Eye (tissue), 1 donor: ENCODE measurements at places on chromosomes 4 and X.

- DNase-seq = no peak
These were observed 40.1 kb upstream of the SCML1 start for GRCh38 chrX:17697191-17697590.

DNA sequence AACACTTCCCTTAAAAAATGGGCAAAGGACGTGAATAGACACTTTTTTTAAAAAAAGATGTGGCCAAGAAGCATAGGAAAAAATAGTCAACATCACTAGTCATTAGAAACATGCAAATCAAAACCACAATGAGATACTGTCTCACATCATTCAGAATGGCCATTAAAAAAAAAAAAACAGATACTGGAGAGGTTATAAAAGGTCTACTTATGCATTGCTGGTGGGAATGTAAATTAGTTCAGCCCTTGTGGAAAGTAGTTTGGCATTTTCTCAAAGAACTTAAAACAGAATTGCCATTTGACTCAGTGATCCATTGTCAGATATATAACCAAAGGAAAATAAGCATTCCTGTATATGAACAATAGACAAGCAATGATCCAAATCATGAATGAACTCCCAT, 352.8 kb upstream of the EPHA5 start:
- no peak for DNase-seq

DNA sequence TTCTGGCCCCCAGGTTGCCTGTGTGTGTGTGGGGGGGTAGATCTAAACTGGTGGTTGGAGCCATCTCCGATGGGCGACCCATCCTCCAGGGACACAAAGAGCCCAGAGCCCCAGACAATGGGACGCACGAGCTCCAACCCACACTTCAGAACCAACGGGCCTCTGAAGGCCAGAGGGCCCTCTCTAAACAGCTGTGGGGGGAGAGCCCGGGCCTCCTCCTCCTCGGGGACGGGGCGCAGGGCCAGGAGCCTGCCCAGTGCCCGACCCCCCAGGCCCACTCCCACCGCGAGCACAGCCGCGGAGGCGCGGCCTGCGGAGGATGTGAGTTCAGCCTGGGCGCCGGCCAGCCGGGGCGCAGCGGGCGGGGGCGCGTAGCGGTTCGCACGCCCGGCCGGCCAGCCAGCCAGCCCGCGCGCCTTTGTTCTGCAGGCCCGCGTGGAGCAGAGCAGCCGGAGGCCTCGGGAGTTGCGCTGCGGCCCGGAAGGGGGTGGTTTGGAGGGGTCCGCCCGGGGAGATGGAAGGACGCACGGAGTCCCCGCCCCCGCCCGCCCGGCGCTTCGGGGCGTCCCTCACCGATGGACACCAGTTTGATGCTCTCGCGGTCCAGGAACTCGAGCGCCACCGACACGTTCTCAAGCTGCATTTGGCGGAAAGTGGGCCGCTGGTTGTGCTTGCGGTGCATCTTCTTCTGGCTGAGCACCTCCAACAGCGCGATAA, 4.0 kb downstream of the FLNA start:
- DNase-seq = peak; percentile 37

DNA sequence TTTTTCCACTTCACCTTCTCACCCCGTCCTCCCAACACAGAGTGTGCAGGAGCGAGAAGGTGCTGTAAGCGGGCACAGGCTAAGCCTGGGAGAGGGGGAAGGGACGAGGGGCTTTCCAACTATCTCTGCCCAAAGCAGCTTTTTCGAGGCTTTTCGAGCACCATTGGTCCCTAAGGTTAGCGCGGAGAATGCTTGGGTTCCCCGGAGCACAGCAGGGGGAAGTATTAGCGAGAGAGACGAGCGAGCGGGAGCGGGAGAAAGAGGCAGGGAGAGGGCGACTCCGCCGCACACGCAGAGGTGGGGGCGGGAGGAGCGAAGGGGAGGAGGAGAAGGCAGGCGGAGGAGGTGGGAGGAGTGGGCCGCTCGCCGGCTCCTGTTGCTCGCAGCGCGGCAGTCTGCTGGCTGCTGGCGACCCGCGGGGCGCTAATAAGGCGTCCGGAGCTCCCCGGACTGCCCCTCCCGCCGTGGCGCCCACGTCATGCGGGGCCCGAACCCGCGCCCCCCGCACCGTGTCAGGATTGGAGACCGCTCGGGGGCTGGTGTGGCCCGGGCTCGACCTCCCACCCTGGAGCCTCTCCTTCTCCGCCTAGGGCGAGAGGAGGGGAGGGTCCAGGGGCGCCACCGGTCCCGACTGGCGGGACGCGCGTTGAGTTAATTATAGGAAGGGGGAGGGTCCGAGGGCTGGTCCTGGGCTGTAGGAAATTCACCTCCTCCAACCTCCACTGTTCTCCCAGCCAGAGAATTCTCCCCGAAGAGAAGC, at the start of gene ADAMTS3:
ADAMTS3 (minus strand) TSS at position 263 of the 760 bp plus-strand sequence. CDS start 459 bp downstream, outside the sequence.
- DNase-seq = peak; percentile 94

DNA sequence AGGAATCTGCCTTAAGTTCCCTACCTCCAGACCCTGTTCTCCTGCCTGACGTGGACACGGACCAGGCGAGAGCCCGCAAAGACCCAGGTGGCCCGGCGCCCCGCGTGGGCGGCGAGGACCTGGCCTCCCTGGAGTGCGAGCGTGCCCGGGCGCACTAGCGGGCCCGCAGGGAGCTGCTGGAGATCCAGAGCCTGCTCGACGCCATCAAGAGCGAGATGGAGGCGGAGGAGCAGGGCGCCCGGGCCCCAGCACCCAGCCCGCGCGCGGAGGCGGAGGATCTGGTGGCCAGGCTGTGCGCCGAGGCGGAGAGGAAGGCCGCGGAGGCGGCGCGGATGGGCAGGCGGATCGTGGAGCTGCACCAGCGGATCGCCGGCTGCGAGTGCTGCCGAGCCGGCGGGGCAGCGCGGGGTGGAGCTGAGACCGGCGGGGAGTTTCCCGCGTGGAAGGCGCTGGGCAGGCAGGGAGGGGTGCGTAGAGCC, 18.2 kb downstream of the MRFAP1 start:
- peak; percentile 62 for DNase-seq

GRCh38 chrX:133792198-133792953, 193.0 kb downstream of the GPC3 start:
- peak; percentile 92 for DNase-seq

GRCh38 chr4:52204921-52205320, 153.8 kb downstream of the SPATA18 start:
- no peak for DNase-seq

GRCh38 chr4:147617841-147618691, 869 bp downstream of the TMEM184C start:
- DNase-seq = no peak

DNA sequence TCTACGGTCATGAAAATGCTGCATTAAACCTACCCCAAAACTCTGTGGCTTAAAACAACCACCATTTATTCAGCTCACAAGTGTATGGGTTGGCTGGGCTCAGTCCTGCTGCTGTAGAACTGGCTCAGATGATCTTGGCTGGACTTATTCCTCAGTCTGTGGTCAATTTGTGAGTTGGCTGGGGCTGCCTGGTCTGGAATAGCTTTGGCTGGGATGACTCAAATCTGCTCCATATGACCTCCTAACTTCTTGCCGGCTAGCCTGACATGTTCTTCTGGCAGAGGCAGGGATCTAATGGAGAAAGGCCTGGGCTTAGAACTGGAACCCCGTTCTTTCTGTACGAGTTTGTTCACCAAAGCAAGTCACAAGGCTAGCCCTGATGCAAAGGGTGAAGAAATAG, 71.7 kb downstream of the CFAP299 start:
- peak; percentile 15 for DNase-seq

DNA sequence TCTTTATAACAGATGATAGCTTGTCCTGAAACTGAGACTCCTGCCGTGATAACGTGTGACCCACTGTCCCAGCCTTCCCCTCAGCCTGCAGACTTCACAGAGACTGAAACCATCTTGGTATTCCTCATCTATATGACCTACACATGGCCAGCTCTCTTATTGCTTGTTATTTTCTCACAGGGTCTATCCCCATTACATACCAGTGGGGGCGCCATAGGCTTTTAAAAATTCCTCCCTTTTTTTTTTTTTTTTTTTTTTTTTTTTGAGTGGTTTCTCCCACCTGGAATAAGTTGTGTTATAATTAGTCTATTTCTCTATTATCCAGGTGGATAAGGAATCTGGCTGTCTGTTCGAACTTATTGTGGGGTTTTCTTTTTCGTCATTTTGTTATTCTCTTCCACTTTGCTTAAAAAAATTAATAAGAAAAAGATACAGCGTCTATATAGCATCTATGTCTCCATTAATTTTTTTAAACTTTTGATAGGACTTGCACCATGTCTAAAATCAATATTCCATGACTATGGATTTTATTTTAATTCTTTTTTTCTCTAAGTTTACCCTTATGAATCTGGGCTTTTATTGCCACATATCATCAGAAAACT, 47.2 kb downstream of the GYG2 start:
- DNase-seq = no peak

DNA sequence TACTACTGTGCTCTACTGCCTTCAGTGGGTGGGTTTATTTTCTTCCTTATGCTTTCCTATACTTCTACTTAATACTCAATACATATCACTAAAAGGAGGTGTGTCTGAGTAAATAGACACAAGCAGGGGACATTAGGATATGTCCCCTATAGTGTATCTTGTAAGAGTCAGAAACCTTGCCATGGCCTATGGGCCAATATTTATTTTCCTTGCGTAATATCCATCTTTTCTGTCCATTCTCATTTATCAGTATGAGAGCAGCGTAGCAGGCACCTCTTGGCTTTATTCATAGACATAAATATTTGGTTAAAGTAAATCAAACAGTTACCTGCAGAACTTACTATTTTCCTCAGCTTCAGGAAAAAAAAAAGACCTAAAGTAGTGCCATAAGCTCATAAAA, 46.6 kb upstream of the PHF8 start:
- no peak for DNase-seq

DNA sequence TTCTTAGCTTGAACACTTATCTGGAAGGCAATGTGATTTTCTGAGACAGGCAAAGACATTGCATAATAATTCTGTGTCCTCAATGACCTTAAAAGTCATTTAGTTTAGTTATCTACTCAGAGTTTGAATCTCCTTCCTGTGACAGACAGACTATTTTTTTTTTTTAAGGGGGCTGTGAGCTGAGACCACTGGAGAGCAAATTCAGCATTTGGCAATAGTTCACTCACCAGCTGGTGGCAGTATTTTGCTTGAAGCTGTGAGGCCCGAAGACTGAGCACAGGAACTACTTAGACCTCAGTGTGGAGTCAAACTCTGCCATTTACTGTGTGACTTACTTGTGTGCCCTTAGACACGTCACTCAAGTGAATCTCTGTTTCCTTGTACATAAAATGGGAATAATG, 22.9 kb upstream of the CPE start:
- peak; percentile 79 for DNase-seq

- DNase-seq = no peak
These were observed 162.5 kb downstream of the BANK1 start for GRCh38 chr4:101952985-101953384.

DNA sequence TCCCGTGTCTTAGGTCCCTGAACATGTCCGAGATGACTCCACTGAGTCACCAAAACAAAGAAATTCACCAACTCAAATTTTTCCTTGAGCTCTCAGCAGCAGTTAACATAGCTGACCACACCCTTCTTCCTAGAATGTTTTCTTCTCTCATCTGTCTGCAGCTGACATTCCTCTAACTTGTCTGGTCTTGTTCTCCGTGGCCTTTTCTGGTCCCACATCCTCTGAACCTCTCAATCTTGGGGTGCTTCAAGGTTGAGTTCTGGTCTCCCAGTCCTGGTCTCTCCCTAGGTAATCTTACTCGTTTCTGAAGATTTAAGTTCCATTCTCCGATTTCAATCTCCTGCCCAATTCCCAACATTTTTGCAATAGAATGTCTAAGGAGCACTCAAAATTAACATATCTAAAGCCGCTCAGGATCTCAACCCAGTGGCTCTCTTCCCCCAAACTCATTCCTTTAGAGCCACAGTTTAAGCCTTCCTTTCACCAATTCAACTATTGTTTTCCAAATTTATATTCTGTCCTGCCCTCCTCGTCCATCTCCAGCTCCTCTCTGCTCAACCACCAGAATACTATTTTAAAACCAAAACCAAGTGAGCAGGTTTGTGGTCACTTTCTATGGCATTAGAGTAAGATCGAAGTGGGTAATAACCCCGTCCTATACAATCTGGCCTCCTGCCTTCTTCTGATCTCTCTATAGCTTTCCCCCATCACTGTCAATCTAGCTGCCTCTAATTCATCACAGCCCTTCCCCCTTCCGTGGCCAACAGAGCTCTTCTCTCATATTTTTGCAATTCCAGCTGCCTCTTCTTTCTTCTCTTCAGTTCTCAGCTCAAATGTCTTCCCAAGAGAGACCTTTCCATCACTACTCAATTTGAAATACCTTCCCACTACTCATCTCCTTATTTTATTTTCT, 1.2 kb downstream of the TRIML2 start:
- no peak for DNase-seq

- DNase-seq = no peak
These were observed 71.2 kb downstream of the WDFY3 start for GRCh38 chr4:84895283-84895682.

DNA sequence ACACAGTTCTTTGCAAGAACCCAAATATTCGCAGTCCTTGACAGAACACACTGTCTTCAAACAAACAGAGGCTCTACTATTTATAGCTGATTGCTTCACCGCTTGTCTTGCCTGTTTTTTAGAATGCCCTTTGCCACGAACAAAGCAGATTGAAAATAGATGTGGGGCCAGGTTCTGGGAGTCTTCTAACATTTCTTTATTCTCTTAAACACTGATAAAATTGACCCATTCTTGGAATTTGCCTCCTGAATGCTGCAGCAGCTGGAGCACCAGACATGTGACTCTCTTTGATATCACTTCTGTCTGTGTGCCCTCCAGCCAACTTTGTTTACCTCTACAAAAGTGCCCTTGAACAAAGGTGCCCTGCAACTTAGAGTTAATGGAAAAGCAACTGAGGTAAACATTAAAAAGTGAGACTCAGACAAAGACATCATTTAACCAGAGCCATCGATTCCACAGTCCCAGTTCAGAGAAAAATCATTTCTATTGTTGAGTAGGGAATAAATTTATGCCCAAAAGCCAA, 64.2 kb upstream of the SPP1 start:
- DNase-seq = no peak

- peak; percentile 22 for DNase-seq
These were observed 15.5 kb upstream of the CYLC1 start for GRCh38 chrX:83845397-83845796.

- DNase-seq = peak; percentile 65
These were observed 144.2 kb downstream of the PDLIM5 start for GRCh38 chr4:94595880-94596483.

GRCh38 chr4:30866346-30866745, 146.2 kb downstream of the PCDH7 start:
- no peak for DNase-seq

DNA sequence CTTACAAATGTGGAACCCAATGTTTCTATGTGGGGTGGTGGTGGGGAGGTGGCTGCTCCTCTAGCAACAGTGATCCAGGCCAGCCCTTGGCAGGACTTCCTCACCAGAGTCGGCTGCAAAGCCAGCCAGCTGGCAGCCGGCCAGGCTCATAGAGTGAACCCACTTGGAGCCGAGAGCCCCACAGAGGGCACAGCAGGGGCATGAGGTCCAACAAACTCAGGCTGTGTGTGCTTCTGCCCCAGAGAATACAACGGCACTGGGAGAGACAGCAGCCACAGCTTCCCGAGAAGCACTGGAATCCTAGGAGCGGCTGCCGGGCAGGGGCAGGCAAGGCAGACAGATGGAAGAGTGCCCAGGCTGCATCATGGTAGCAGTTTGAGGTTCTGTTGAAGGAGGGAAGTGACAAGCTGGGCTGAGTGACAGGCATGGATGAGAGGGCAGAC, 23.5 kb upstream of the SOWAHD start:
- no peak for DNase-seq
